Right forelimb (tissue), 1 donor: ENCODE measurements at places on chromosomes 3 and 15.

DNA sequence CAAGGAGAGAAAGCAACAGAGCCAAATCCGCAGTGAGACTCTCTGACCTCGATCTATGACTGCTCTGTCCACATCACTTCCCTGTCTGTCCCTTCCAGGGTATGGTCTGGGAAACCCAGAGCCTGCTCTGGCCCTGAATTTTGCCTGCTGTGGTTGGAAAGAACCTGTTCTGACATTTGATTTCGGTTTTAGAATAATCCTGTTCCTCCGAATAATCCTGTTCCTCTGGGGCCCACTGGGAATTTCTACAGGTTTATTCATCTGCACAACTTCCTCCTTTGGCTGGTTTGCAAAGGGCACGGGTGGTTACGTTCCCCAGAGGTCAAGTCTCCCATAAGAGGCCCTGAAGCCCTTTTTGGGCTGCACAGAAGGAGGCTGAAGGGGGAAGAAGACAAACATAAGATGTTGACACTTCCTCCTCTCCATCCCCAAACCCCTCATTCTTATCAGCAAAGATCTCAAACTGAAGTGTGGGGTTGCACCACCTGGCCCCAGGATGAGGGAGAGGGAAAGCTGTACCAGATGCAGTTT is 10.6 kb downstream of the LAMP3 start:
- no peak for DNase-seq

GRCh38 chr3:124429129-124429815 is 301.0 kb upstream of the UMPS start:
- DNase-seq, result no peak

- no peak for DNase-seq
Measured at GRCh38 chr3:90010341-90010740, 902.9 kb downstream of the EPHA3 start.

DNA sequence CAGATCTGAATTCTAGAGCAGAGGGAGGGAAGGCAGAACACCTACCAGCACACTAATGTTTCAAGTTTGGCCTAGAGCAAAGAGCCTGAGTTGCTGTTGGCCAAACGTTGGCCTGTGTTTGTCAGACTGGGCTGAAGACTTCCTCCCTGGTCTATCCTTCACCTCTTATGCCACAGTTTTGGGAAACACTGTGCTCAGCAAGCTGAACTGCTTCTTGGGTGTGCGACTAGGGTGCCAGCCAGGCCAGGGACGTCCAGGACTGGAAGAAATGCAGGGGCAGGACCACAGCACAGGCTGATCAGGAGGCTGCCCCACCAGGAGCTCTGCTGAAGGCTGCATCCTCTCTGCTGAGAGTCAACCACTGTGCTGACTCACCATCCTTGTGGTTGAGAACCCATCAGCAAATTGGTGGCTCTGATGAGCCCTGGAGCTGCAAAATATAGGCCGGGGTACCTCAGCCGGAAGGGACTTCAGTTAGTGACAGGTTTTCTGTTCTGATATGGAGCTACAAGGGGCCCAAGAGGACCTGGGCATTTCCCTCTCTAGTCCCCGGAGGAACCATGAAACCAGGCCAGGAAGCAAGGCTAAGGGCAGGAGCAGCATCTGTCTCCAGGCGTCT is 131.6 kb upstream of the RASGRP1 start:
- no peak for DNase-seq

DNA sequence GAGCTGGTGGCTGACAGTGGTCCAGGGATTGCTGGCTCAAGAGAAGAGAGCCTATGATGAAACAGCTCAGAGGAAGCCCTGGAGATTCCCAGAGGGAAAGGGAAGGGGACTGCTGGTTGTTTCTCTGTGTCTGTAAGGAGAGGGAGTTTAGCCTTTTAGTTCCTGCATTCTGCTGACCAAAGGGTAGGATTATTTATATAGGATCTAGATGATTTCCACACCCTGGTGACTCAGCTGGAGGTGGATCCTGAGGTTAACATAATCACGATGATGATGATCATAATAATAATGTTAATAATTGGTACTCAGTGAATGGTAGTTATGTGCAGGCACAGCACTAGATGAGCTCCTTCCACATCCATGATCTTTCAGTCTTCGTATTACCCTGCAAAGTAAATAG is 144.9 kb downstream of the EPHB1 start:
- no peak for DNase-seq

GRCh38 chr3:100425316-100425715 is 24.0 kb downstream of the LNP1 start:
- DNase-seq, result no peak

DNA sequence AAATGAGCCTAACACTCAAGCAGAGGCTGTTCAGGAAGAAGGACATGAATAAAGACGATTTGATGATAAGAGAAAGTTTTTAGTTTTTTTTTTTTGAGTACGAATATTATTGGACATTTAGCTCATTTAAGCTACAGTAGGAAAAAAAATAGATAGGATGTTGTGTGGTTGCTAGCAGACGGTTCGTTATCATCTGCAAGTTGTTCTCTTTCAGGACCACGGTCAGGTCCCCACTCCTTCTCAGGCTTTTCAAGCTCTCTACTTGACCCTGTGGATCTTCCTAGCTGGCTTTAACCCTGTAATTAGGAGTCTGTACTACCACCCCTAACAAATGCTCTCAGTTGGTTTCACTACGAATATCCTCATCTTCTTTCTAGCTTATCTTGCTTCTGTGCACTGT is 1.1 kb downstream of the KCNH8 start:
- DNase-seq, result no peak

DNA sequence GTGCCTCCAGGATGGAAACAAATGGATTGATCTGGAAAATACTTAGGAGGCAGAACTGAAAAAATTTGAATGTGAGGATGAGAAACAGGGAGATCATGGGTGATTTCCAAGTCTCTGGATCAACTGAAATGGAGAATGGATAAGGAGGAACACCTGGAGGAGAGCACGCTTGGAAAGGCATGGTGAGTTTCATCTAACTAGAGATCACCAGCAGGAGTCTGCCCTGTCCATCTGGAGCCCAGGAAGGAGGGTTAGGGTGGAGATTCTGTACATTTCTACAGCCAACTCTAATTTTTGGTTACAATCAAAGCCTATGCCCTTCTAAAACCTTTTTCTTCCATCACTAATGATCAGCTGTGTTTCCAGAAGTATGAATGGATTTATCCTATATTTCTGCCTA is 995.9 kb upstream of the CFAP20DC start:
- no peak for DNase-seq

GRCh38 chr15:101063891-101064794 is 145.0 kb downstream of the LRRK1 start:
- peak; percentile 74 for DNase-seq

GRCh38 chr15:62868507-62868906 is 174.0 kb upstream of the TPM1 start:
- DNase-seq, result no peak

- DNase-seq, result no peak
Measured at GRCh38 chr3:151120409-151120808, 34.9 kb downstream of the MED12L start.

GRCh38 chr15:31223478-31224350 is 102.9 kb upstream of the KLF13 start:
- no peak for DNase-seq

- DNase-seq, result no peak
Measured at GRCh38 chr3:193187070-193187722, 53.8 kb upstream of the PLAAT1 start.

DNA sequence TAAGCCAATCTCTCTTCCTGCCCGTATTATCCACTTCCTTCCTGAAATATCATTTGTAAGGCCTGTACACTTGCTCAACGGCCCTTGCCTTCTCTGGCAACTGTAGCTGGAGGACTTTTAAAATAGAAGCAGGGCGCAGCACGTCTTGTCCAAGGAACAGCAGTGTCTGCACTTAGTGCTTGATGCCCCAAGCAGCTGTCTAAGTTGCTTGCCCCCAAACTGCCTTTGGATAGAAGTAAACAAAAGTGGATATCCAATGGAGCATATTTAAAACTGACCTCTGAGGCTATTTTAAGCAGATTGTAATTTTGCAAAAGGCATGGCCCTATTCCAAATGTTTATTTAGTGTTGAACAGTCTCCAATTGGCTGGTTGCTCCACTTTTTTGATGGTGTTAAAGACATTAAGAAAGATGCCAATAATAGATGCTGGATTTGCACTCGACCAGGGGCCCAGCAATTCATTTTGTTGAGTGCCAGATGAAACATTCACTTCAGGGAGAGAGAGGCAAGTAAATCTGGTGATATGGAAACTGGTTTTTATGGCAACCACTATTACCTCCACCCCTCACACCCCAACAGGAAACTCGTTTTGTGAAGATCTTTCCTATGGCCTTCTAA is 526.8 kb upstream of the TBL1XR1 start:
- DNase-seq, result peak; percentile 63

- no peak for DNase-seq
Measured at GRCh38 chr3:27216955-27217552, 152.1 kb downstream of the NEK10 start.

GRCh38 chr3:15427981-15428380 is 583 bp downstream of the EAF1 start:
- no peak for DNase-seq
